Regular cardiac myocyte (primary cell): ENCODE measurements at places on chromosomes 4 and X. TPM values are rescaled to one million over a fixed set of nuclear protein-coding genes. Genes with fewer than 3 reads are reported as not detected.

Gene SCML2
- 0.56 and 1.3 TPM in 2 replicates for total RNA-seq

Gene MMRN1
- 3.4 and 3.8 TPM in 2 replicates for total RNA-seq

Gene IL13RA1
- total RNA-seq: 37.4 and 51.9 TPM in 2 replicates

Gene DUX4
- not detected in 2 replicates for total RNA-seq

Gene RTL3
- 0.19 and 0.28 TPM in 2 replicates for total RNA-seq

Gene ARHGEF9
- 11.3 and 23.1 TPM in 2 replicates for total RNA-seq

Gene CLNK
- not detected in 2 replicates for total RNA-seq

Gene GPR173
- total RNA-seq: 2.0 and 2.1 TPM in 2 replicates

Gene IL21
- total RNA-seq: not detected in 2 replicates

Gene TSPAN6
- 29.9 and 65.4 TPM in 2 replicates for total RNA-seq

Gene AMBN
- total RNA-seq: not detected in 2 replicates

Gene SPANXA1
- not detected in 2 replicates for total RNA-seq

Gene AREG
- 3.9 and 5.9 TPM in 2 replicates for total RNA-seq

Gene TLL1
- total RNA-seq: 0.38 and 0.85 TPM in 2 replicates

Gene TMPRSS11B
- not detected in 2 replicates for total RNA-seq

Gene PRRG3
- not detected in 2 replicates for total RNA-seq

Gene PABPC5
- total RNA-seq: 2.5 and 4.8 TPM in 2 replicates

Gene DMRTC1
- not detected in 2 replicates for total RNA-seq

Gene ALB
- not detected in 2 replicates for total RNA-seq

Gene FGFBP2
- total RNA-seq: not detected in 2 replicates

Gene HSFX1
- 0.38 and 0.85 TPM in 2 replicates for total RNA-seq

Gene DUSP9
- under 0.01 TPM in 1 of 2 replicates, not detected in the other for total RNA-seq

Gene SPACA5
- not detected in 2 replicates for total RNA-seq
